Activated T-helper 17 cell treated with anti-CD3 and anti-CD28 coated beads, Interleukin-2, amount 50 U/mL, for 72 hours (primary cell): ENCODE measurements at places on chromosomes 16 and 17.

GRCh38 chr16:58299757-58300349, 5.0 kb upstream of the PRSS54 start:
- no peak for ATAC-seq

DNA sequence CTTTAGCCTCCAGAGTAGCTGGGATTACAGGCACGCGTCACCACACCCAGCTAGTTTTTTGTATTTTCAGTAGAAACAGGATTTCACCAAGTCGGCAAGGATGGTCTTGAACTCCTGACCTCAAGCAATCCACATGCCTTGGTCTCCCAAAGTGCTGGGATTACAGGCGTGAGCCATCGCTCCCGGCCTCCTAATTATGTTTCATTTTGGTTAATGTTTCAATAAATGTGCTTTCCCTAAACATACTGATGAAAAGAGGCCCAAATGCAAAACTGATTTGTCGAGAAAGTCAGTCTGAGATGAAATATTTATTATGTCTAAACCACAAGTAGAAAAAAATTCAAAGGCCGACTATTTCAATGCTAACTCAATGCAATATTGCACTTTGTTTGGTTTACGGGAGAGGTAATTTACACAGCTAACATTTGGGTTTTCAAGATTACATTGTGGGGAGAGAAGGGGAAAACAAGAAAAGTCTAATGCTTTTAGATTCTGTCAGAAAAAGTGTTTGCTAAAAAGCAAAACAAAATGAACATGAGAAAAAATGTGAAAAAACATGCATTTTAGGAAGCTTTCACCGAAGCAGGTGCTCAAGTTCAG, 9.8 kb downstream of the STAT3 start:
- peak; percentile 55 for ATAC-seq

DNA sequence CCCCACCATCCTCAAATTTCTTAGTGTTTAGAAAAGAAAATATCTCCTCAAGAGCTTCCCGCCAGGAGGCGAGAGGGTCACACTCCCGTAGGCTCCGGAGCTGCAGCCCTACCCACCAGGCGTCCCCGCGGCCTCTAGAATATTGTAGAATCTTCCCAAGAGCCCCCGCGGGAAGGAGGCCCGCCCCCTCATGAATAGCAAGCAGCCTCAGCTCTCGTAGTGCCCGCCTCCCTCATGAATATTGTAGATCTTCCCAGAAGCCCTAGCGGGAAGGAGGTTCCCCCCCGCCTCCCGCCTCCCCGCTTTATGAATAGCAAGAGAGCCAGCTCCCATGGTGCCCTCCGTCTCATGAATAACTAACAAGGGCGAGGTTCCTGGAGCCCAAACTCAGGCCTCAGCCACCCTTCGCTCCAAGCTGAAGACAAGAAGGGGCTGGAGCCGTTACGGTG, at the start of gene FBXO47:
Gene FBXO47, minus strand, starts transcription at position 114 of the 449 bp plus-strand sequence. CDS start 4,378 bp downstream, outside the sequence.
- peak; percentile 99 for ATAC-seq

DNA sequence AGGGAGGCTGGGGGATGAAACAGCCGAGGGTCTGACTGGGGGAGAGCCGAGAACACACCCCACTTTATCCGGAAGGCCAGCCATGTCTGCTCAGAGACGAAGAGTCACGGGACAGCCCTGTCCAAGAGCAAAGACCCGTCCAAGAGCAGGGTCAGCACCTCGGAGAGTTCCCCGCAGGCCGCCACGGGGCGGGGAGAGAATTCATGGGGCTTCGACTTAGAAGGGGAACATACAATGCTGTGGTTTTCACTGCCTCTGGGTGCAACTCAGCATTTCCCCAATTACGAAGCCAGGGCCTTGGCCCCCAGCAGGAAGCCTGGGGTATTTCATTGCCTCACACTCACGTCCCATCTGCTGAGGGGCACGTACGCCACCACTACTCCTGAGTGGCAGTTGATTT, 59.3 kb downstream of the JPH3 start:
- ATAC-seq: no peak

DNA sequence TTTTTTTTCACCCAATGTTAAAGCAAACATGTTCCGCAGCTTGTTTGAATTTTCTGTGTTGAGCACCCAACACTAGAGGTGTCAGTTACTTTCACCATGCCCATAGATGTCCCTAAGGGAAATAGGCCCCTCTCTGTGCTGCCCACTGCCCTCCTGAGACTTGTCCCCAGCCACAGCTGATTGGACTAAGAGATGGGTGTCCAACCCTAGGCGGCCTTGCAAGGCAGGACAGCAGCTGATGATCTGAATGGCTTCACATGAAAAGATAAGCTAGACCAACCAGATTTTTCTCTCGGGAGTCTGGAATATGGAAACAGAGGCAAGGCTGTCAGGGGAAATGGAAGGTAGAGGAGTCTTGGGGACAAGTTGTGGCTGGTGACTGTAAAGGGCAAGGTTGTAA, 6.1 kb upstream of the CALB2 start:
- ATAC-seq: no peak

DNA sequence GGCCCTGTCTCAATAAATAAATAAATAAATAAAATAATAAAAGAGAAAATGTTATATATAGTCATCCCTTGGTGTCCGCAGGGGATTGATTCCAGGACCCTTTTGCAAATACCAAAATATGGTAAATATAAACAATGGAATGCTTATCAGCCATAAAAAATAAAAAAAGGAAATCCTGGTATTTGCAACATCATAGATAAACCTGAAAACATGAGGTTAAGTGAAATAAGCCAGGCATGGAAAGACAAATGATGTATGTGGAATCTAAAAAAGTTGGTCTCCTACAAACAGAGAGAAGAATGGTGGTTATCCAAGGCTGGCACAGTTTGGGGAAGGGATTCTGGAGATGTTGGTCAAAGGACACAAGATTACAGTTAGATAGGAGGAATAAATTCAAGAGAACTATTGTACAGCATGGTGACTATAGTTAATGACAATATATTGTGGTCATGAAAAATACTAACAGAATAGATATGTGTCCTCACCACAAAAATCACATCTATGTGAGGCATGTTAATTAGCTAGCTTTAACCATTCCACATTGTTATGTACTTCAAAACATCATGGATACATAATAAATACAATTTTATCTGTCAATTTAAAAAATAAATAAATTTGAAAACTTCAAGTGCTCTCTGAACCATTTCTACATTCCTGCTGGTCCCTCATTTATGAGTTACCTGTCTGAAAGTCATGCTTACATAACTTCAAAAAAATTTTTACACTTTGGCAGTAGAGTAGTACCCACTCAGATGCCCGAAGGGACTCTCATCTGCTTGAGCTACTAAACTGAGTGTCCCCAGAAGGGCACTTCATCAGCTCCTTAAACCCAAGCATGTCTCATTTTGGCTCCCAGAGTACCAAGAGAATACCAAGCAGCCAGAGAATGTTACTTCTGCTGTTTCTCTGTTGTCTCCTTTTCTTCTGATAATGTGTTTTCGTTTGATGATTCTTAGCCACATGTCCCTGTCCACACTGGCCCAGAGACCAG, 26.6 kb downstream of the N4BP1 start:
- ATAC-seq: no peak

DNA sequence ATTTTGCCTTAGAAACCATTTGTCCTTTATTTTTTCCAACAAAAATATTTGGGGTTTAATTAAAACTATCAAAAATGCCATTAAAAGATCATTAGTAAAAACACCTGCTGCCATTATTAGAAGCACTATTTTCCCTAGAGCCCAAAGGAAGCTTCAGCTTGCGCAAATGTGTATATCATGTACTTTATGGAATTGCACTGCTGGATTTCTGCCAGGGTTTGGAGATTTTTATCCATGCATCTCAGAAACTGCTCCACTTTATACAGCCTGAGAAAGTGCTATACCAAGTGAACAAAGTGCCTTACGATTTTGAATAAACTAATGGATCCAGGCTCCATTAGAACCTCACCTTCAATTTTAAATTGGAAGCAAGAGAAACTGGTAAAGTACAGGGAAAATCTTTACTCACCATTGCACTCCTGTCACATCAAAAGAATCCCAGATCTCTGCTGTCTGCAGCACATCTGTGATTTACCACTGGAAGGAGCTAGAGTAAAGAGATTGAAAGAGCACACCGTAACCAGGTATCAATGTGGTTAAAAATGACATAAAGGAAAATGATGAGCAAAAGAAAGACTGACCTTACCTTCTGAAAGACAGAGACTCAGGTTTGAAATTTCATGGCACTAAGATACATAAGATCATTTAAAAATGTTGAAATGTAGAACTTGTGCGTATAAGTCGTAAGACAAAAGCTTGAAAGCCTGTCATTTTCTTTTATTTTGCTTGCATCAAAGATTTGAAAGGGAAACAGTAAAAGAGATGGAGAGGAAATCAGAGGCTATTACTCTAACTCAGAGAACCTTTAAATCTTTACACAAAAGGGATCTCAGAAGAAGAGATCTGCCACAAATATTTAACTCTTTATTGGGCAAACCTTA, 678.1 kb upstream of the GOT2 start:
- ATAC-seq: no peak

DNA sequence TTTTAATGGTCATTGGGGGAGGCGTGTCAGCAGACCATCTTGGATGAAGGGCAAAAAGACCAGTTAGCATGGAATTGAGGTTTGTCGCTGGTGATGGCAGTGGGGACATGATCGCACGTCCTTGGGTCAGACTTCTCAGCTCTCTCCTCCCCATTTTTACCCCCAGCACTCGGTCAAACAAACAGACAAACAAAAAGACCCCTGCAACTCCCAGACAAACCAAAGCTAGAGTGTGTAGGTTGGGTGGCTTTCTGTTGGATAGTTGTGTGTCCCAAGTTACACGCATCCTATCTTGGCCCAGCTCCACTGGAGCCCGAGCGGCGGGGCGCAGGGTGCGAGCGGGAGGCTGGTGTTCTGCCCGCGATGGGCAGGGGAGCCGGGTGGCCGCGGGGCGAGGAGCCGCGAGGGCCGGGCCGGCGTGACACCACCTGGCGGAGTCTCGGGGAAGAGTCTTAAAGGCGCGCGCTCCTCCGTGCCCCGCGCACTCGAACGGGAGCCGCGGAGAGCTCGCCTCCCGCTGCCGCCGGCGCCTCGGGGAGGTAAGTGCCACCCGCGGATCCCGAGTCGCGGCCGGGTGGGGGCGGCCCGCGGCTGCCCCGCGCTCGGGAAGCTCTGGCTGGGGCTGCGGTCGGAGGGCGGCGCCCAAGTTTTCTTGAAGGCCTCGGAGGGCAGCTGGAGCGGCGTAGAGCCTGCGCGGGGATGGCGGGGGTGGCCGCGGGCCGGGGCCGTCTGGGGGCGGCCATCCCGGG, 18.5 kb upstream of the NTN1 start:
- peak; percentile 49 for ATAC-seq

DNA sequence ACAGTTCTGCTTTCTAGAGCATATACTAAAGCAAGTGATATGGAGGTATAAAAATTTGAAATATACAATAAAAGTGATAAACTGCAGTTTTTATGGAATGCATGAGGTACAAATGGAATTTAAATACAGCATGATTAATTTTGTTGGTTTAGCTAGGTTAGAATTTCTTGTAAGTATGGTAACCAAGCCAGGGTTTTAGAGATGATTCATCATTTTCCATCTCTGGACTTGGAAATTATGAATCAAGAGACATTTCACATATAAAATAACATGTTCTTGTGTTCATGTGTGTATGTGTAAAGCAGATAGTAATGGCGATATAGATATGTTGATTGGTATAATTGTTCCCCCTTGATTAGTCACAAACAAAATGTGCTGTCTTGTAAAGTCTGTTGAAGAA, 1219.8 kb downstream of the CDH8 start:
- no peak for ATAC-seq

DNA sequence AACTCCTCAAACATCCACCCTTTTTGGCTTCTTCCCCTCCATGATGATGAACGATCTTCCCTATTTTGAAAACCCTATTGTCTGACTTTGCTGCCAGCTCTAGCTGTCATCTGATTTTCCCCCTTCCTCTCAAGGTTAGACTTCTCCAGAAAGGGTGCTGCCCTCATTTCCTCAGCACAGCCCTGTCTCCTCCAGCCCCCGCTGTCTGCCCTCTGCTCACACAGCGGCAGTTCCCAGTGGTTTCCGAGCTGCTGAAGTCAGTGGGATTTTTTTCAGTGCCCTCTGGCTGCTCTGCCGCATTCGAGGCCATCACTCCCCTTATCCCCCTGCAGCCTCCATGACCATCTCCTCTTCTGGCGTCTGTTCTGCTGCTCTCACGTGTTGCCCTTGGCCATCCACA, 26.6 kb upstream of the C17orf107 start:
- ATAC-seq: no peak

DNA sequence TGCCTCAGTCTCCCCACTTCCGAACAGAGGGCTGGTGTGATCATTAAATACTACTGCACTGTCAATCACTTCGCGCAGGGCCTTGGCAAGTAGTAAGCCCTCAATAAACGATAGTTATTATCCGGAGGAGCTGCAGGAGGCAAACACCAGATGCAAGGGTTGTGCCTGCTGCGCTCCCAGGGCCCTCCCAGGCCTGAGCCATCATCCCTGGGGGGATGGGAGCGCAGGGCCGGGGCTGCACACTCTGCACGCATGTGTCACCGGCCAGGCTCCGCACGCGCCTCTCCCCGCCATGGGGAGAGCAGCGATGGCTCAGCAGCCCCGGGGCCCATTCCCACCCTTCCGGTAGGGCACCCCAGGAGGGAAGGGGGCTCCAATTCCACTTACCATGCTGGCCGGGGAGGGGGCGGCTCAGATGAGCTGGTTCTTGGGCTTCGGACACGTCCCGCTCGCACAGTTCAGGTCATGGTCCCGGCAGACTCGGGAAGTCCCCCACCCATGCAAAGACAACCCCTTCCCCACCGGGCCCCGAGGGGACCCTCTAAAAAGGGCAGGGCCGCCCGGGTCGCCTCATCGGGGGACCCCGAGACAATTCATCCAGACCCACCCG, 681 bp downstream of the XPO6 start:
- ATAC-seq: peak; percentile 68

GRCh38 chr17:82390860-82391435, 19.4 kb downstream of the UTS2R start:
- ATAC-seq: no peak

DNA sequence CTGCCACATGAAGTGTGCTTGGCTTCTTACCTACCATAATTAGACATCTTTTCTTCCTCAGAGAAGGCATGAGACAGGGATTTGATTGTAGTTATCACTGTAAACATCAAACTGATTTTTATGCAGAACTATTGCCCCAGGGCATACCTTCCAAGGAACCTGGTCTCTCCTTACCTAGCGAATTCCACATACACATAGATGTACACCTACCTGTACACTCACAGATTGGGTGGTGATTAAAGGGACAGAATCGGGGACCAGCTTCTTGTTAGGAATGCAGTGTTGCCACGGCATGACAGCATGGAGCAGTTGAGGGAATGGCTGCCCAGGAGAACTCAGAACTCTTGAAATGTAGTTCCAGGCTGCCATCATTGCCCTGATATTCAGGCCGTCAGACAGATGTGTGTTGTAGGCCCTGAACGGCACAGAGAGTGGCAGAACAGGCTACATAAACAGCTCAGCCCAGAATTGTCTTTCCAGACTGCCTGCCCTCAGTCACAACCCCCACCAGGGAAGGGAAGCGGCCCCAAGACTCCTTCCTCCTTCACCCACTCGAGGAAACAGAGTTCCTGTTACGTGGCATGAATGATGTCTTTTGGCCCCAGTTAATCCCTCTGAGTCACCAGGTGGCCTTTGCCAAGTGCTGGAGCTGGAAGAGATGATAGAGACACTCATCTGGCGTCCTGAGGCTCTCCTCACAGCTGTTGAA, 17.8 kb upstream of the NAGLU start:
- ATAC-seq: no peak
